Karpas-422 (cell line): ENCODE measurements at places on chromosomes 7 and 10. TPM values are rescaled to one million over a fixed set of nuclear protein-coding genes. Genes with fewer than 3 reads are reported as not detected.

The GIMAP4 gene
- total RNA-seq = not detected in 2 replicates

The TTYH3 gene
- total RNA-seq = 0.37 and 0.87 TPM in 2 replicates

The RET gene
- not detected in 2 replicates for total RNA-seq

The PDE6C gene
- total RNA-seq = not detected in 2 replicates

The INSYN2A gene
- total RNA-seq = not detected in 2 replicates

The ABCB1 gene
- total RNA-seq = not detected in 2 replicates

The MYL10 gene
- not detected in 2 replicates for total RNA-seq

The GRK5 gene
- 4.5 and 5.0 TPM in 2 replicates for total RNA-seq

The NFE2L3 gene
- not detected in 2 replicates for total RNA-seq

The NEUROD6 gene
- not detected in 2 replicates for total RNA-seq

The RBP4 gene
- not detected in 2 replicates for total RNA-seq

The PLPP4 gene
- 6.7 and 9.7 TPM in 2 replicates for total RNA-seq

The PDLIM1 gene
- 0.22 and 0.54 TPM in 2 replicates for total RNA-seq

The BICC1 gene
- not detected in 2 replicates for total RNA-seq

The PYROXD2 gene
- 1.2 TPM in 1 of 2 replicates, not detected in the other for total RNA-seq

The EGR2 gene
- total RNA-seq = 0.41 TPM in 1 of 2 replicates, not detected in the other

The CPA4 gene
- total RNA-seq = not detected in 2 replicates

The SSC4D gene
- not detected in 2 replicates for total RNA-seq

The KCNMA1 gene
- 13.2 and 31.3 TPM in 2 replicates for total RNA-seq

The FAM131B gene
- 0.11 TPM in 1 of 2 replicates, not detected in the other for total RNA-seq

The SH2D4B gene
- total RNA-seq = 0.07 TPM in 1 of 2 replicates, not detected in the other

The GRID1 gene
- total RNA-seq = 0.07 and 0.18 TPM in 2 replicates

The ADCK2 gene
- total RNA-seq = 16.8 and 27.1 TPM in 2 replicates

The UNCX gene
- not detected in 2 replicates for total RNA-seq

The CNNM1 gene
- total RNA-seq = not detected in 2 replicates
